GM12864 (cell line): ENCODE measurements at places on chromosomes 7 and 10.

DNA sequence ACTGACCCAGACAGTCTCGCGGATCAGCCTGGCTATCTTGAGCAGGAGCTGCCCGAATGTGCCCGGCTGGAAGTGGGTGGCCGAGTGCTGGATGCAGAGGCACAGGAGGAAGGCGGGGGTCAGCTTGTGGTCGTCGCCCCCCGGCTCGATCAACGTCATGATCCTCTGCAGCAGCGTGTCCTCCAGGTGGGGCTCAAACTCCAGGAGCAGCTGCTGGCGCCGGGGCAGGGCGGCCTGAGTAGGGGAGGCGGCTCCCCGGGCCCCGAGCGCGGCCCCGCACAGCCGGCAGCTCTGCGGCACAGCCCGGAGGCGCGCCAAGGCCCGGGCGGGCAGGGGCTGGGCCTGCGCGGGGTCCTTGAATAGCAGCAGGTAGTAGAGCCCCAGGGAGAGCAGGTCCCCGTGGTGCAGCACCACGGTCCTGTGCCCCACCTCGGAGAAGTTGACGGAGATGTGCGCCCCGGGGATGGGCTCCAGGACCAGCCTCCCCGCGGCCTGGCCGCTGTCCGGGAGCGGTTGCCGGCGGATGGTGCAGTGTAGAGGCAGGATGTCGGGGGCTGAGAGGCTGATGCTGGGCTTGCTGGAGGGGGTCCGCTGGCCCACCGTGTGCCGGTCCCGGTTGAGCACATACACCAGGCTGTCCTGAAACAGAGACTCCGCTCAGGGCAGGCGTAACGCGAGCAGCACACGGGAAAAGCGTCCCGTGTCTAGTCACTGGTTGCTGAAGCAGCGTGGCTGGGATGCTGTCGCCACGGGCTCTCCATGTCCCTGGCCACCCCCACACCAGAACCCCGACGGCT, 27.0 kb downstream of the PAPOLB start:
- DNase-seq: no peak

GRCh38 chr10:97341416-97341815, 6.9 kb upstream of the FRAT2 start:
- DNase-seq: no peak

DNA sequence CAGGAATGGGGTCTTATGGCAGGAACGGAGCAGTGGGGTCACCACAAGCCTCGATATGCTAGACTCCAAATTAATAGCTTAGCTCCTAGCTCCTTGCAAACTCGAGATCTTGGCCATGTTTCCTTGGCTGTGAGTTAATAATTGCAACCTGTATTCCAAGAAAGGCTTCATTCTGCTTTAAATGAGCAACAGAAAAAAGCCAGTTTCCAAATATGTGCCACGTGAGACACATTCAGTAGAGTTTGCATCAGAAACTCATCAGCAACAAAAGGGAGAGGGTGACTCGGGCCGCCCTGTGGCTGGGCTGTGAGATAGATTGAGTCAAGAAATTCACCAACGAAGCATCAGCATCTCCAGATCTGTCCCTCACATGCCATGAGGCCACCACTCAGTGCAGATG, 112.0 kb downstream of the NPTX2 start:
- no peak for DNase-seq

DNA sequence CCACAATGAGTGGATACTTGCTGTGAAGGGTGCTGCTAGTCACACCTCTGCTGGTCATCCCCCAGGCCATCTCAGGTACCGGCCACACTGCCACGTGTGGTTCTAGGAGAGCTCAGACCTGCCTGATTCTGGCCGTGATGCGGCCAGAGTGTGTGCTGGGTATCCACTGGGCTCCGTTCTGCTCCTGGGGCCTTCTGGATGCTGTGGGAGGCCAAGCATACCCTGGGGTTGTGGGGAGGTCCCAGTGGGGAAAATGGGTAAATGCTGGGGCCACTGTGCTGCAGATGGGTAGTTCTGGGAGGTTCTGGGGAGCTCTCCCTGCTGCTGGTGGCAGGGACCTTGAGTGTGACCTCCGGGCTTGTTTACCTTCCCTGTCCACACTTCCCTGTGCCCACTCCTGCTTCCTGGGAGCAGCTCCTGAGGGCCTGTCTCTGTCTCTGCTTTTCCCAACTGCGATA, 318.4 kb downstream of the GLRX3 start:
- DNase-seq: no peak

- no peak for DNase-seq
Observed at GRCh38 chr10:18359812-18360211, 219.6 kb downstream of the CACNB2 start.
